NCI-H2029 (cell line): ENCODE measurements at places on chromosomes 16 and 17.

DNA sequence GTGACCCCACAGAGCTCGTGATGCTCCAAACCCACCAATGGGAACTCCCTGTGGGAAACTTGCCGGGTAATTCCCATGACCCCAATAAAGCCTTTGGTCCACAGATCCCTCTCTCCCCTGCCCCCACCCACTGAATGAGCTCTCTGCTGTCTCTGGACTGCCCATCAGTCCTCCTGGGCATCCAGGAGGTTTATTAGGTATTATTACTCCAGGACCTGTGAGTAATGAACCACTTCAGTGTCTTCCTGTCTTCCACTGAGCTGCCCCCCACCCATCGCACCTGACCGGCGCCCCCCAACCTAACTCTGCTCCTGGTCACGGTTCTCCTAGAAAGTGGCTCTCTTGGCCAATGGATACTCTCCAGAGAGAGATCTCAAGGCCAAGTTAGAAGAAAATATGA lies 28.7 kb upstream of the DNAH17 start:
- no peak for DNase-seq

DNA sequence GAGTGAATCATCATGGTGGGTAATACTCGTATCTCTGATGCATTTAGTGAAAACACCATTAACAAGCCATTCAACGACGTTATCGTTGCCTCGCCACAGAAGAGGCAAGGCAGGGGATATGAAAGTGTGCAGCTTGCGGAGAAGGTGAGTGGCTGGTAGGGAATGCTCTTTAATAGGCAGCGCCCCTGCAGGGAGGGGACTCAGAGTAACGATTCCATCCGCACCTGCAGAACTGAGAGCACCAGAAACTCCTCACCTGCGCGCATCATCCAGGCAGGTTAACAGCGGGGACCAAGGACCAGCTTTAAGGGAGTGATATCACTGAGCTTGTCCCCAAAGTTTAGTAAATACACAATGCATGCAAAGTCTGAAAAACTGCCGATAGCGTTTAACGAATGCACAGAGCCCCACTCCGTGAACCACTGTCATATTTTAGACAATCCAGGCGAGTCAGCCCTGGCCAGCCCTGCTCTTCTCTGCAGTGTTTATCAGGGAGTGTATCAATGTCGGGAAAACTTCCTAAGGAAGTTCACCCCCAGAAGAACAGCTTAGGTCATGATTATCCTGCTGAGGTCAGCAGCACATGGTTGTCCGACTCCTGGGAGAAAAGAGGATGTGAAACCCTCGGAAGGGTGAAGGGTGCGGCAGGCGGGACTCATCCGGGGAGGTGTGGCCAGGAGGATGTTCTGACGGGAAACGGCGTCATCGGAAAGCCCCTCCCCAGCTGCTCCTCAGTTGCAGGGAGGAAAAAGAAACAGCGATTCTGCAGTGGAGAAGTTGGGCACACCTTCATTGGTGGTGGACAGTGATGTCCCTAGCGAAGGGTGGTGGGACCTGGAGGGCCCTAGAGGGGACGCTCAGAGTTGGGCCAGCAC lies 68.5 kb upstream of the DNAH17 start:
- DNase-seq, result no peak

GRCh38 chr17:49157784-49158183 lies 25.2 kb downstream of the B4GALNT2 start:
- no peak for DNase-seq

GRCh38 chr16:1537763-1538289 lies 4.4 kb downstream of the TMEM204 start:
- no peak for DNase-seq

DNA sequence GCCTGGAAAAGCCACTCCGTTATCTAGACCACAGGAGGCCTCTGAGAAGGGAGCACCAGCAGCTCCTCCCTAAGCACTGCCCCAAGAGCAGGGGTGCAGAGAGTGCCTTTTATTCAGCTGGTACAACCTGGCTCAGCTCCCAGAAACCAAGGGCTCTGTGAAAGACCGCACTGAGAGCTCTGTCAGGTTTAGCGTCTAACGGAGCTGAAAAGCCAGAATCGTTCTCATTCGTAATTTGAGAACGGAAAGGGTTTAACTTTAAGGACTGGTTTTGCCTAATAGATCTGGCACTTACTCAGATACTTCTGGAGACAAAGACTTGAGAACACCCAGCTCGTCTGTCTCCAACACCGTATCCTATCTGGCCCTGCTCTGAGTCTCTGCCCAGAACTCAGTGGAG lies 13.5 kb downstream of the MPG start:
- peak; percentile 82 for DNase-seq

DNA sequence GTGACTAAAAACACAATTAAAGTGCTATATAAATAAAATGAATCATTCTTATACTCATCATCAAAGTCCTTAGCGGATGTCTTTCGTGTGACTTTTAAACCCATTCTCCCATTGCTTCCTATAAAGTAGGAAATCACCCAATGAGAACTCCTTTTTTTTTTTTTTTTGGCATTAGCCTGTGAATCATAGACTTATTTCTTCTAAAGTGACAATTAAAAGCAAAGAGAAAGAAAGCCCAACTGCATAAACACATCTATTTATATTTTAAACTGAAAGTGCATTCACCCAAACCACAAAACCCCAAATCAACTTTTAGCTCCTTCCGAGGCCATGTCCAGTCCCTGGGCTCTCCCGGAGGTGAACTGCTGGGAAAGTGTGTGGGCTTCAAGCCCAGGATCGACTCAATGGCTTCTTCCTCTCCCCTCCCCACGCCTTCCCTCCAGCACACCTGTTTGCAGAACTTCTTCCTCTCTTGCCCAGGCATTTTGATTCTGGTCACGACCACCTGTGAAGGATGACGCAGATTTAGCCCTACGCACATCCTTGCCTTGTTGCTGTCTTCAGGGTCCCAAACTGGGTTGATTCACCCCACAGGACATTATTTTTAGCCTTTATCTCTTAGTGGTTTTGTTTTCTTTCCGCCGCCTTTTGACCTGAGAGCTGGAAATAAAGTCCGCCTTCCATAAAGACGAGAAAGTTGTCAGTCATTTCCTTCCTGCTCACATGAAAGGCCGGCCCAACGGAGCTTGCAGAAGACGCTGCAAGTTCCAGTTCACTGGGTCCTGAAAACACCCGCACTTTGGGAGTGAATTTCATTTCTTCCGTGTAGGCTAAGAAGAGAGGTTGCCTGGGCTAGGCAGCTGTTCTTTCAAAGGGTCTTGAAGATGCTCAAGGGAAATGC lies 166.8 kb downstream of the MAP2K6 start:
- no peak for DNase-seq

- DNase-seq, result no peak
Observed at GRCh38 chr17:46175891-46176290, 17.3 kb downstream of the KANSL1 start.

GRCh38 chr17:44351961-44352827 lies 7.1 kb downstream of the GRN start:
- DNase-seq, result no peak

DNA sequence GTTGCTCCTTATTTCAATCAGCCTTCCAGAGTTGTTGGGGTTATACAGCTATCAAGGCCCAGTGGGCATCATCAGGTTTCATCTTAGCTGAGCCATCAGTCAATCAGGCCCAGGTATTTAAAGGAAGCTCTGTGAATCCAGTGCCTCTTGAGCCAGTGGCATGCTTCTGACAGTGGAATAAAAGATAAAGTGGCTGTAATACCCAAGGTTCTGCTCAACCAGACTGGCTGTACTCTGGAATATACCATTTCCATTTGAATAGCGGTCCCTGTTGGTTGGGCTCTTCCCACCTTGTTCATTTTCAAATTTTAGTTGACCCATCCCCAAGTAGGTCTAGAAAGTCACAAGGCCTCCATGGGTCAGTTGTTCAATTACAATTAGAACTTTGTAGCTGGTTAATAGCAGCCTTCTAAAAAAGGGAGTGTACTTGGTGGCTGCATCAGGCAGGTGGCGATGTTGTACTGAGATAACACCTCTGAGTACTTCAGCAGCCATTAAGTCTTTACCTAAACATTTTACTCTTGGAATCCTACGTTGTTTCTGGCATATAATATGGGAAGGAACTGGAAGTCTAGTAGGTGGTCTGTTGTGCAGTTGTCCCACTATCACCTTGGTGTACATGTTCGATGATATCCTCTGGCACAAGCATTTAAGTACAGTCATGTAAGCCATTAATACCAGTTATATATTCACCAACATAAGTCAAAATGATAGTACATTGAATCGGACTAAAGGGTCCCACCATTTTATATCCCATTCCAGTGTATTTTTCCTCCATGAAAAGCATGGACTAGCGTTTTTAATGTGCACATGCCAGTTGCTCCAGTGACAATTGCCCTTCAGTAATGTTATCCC lies 294.1 kb downstream of the BCAS3 start:
- DNase-seq, result peak; percentile 0

DNA sequence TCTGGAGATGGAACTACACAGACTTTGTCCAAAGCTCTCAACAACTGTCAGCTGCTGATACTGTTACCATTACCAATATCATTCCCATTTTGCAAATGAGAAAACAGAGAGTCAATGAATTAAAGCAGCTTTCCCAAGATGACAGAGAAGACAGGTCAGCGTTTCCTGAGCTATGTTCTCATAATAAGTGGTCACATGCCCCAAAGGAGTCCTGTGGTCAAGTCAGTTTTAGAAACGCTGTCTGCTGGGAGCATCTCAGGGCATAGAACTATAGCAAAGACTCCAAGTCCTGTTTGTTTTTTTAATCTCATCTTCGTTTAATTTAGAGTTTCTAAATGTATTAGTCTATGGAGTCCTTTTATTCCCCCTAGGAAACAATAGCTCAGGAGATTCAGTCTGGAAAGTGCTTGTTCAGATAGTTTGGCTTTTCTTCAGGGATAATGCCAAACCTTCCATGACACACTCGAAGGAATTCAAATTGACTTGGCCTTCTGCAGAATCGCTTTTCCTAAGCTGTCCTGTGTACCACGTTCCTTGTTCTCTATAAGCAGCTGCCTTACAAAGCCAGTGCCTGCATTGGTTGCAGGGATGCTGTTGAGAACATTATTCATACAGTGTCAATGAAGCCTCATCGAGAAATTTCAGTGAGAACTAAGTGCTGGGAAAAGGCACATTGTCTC lies 12.1 kb downstream of the CCDC42 start:
- DNase-seq, result no peak

DNA sequence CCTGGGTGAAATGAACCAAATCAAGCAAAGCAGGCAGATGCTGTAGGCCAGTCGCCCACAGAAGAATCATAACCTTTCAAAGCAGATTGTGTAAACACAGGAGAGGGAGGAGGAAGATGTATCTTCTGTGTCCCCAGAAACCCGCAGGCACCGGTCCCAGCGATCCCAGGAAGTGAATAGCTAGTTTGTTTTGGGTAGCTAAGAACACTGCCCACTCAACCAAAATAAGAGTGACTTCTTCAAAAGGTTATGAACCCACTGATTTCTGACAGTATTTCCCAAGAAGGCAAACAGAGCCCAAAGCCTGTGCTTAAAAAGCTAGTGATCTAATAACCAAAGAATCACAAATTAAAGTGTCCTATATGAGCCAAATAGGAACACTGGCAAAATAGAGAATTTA lies 67.8 kb downstream of the GRIN2A start:
- DNase-seq, result no peak

DNA sequence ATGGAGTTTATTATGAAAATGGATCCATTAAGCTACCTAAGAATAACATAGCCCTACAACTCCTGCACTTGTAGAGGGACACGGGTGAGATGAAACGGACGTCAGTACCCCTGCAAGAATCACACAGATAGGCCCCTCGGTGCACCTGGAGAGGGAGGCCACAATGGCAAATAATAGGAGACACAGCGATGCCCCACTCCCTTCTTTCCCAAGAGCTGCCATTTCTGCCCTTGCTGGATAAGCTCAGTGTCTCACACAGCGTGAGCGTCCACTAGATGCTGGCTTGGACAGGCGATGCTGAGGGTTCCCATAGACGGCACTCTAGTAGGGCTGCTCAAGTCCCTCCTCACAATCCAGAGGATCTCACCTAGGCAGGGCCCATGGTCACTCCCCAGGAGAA lies 67.8 kb downstream of the ADCY9 start:
- DNase-seq, result no peak

DNA sequence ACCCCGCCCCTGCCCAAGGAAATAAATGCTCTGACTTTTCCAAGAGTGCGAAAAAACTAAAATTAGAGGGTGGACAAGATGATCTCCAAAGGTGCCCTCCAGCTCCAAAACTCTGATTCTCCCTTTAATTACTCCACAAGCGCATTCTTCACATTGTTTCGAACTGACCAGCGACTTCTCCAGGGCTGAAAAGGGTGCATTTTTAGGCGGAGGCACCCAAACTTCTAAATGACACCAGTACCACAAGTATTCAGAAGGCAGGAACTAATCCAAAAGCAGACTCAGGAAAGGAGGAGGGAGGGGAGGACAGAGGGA lies 750 bp downstream of the ZFHX3 start:
- no peak for DNase-seq

- DNase-seq, result no peak
Observed at GRCh38 chr16:67668495-67669157, 2.0 kb downstream of the C16orf86 start.
